ENCODE measurements at places on chromosomes 2 and 18.

DNA sequence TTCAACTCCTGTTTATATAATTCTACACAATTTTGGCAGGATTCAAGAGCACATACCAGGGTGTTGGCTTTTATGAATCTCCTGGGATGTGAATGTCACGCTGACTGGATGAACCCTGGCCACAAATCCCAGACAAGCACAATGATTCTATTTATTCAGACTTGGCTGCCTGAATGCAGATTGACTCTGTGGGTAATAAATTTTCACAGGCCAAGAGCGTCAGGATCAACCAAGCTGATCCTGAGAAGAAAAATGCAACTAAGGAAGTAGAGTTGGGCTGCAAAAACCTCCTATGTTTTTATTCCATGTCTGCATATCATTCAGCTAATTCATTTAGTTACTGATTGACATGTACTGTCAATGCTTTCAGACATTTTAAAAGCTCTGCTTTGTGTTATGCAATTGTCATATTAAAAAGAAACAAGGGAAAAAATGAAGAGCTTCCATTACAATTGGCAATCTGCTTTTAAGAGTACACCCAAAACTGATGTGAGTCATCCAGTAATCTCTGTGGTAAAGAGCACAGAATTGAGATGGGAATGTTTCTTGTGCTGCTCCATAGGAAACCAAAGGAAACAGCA is 173.0 kb upstream of the REV1 start:
- peak; percentile 79 for DNase-seq

DNA sequence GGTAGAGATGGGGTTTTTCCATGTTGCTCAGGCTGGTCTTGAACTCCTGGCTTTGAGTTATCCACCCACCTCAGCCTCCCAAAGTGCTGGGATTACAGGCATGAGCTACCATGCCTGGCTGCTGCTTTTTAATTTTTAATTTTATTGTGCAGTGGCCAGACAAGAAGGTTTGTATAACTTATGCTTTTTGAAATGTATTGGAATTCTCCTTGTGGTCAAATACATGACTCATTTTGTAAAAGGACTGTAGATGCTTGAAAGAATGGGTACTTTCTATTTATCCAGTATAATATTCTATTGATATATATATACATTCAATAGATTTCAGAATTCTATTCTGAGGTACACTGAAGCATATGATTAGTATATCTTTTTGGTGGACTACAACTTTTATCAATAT is 82.6 kb upstream of the ST3GAL5 start:
- no peak for DNase-seq

GRCh38 chr2:98559581-98559980 is 48.7 kb downstream of the COA5 start:
- no peak for DNase-seq

DNA sequence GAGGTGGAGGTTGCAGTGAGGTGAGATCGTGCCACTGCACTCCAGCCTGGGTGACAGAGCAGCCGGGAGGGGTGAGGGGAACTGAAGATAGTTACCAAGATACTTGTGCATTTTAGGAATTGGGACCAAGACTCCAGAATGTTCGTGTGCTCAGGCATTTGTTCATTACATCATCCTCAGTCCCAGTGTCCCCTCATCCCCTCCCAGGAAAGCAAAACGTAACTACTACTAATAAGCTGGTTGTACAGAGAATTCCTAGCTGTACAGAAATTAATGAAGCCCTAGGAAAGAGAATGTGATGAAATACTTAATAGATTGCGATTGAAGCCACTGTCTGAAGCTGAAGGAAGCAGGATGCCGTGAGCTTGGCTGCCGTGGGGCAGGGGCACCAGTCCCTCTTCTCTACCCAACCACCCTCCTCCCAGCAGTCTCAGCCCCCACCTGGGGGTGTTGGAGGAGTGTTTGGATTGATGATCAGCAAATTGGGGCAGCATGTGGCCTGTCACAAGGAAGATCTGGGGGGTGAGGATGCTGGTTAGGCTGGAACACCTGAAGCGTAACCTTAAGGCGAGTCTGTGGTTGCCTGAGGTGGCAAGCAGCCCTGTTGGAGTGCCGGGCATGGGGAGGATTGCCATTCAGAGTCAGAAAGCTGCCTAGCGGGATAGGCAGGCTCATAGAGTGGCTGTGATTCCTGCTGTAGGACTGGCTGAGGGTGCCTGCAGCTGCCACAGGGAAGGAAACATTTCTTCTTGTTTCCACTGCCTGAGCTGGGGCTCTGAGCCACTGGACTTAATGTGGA is 140.9 kb downstream of the SH3RF3 start:
- no peak for DNase-seq

DNA sequence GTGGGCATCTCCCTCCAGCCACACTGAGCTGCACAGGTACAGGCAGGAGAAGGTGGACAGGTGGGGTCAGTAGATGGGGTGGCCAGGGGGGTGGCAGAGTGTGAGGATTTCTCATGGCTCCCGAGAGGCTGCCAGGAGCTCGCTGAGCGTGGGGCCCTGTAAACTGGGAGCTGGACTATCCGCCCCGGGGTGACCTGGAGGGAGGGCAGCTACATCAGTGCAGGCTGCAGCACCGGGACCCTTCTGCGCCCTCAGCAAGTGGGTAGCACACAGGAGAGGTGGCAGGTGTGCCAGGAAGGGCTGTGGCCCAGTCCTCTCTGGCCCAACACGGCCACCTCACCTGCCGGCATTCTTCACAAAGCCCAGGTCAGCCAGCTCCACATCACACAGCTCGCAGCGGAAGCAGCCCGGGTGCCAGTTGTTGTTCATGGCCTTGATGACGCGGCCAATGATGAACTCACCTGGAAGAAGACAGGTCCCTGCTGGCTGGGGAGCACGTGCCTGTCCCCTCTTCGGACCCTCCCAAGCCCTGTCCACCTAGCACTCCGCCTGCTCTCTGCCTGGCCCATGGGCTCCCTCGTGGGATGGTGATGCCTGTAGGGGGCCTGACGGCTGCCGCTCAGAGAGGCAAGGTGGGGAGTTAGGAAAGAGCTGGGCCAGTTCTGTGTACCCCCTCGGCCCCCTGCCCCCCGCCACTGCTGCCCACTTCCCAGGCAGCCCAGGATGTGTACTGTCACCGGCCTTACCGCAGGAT is 8.3 kb downstream of the GPR17 start:
- no peak for DNase-seq

- DNase-seq: no peak
Measured at GRCh38 chr2:53901192-53901591, 41.4 kb upstream of the GPR75 start.

GRCh38 chr2:237919593-237919992 is 47.2 kb upstream of the UBE2F start:
- DNase-seq: no peak

- no peak for DNase-seq
Measured at GRCh38 chr2:207935991-207936370, 89.3 kb downstream of the PLEKHM3 start.

DNA sequence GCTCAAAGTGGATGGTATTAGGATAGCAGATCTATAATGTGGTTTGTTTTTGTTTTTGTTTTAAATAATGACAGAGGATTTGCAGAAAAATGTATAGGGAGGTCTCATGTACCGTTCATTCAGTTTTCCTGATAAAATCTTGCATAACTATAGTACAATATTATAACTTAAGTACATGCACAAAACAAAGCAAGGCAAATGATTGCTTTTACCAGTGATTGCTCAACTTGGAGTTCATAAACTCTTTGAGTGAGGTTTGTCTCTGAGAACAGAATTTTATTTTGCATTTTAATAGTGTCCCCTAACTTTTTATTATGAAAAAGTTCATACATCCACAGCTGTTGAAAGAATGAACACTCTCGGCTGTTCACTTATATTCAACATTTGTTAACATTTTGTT is 96.6 kb downstream of the MAP4K4 start:
- no peak for DNase-seq

DNA sequence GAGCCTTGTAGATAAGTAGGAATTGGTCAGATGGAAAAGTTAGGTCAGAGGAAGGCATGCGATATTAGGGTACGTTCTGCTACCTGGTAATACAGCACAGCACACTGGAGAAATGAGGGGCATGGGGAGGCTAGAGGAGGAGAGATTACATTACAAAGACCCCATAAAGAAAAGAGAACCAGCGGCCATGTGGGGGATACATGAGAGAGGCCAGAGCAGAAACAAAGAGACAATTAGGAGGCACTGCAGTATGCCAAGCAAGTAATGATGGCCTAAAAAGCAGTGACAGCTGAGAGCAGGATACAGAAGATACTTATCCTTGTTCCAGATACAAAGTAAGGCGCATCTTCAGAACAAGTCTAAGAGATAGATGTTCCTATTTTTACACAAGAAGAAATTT is 40.0 kb downstream of the TXNL1 start:
- DNase-seq: no peak

- no peak for DNase-seq
Measured at GRCh38 chr2:15643791-15644585, 52.3 kb downstream of the DDX1 start.

DNA sequence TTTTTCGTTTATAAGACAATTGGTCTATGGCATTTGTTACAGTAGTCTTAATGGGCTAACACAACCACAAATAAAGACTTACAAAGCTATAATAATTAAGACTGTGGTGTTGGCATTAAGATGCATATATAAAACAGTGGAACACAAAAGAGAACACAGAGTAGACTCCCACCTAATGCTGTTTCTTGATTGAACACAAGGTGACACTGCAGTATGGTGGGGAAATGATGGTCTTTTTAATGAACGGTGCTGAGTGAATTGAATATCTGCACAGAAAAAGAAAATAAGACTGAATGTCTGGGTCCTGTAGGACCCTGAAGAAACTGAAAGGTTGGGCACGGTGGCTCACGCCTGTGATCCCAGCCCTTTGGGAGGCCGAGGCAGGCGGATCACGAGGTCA is 1136.6 kb upstream of the NXPH2 start:
- no peak for DNase-seq

DNA sequence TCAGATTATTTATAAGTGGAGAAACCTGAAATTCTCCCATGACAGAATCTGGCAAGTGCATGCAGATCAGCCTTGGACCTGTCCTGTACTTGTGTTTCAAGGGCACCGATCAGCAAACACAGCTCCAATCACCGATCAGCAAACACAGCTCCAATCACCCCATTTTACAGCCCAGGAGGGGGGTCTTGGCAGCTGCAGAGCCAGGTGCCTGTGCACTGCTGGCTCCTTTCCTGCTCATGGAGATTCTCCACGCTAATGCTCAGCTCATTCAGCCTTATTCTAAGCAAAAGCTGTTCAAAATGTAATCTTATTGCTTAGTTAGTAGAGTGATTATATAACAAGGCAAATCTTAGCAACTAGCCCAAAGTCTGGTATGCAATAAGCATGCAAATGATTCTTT is 623.1 kb upstream of the HS6ST1 start:
- no peak for DNase-seq

GRCh38 chr2:85342156-85342555 is 12.2 kb downstream of the RETSAT start:
- no peak for DNase-seq

DNA sequence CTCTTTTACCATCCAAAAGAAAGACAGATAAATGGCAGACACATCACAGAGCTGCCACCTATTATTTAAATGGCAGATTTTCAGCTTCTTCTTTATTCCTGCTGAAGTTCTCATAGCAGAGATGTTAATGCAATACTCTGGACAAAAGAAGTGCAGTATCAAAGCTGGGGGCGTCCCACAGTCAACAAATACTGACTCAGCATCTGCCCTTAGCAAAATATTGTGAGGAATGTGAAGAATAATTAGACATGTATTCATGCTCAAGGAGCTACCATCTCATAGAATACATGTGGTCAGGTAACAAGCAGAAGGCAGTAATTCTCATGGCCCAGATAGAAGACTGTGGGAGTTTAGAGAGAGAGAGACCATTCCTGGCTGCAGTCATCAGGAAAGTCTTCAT is 108.0 kb upstream of the TANK start:
- DNase-seq: no peak

DNA sequence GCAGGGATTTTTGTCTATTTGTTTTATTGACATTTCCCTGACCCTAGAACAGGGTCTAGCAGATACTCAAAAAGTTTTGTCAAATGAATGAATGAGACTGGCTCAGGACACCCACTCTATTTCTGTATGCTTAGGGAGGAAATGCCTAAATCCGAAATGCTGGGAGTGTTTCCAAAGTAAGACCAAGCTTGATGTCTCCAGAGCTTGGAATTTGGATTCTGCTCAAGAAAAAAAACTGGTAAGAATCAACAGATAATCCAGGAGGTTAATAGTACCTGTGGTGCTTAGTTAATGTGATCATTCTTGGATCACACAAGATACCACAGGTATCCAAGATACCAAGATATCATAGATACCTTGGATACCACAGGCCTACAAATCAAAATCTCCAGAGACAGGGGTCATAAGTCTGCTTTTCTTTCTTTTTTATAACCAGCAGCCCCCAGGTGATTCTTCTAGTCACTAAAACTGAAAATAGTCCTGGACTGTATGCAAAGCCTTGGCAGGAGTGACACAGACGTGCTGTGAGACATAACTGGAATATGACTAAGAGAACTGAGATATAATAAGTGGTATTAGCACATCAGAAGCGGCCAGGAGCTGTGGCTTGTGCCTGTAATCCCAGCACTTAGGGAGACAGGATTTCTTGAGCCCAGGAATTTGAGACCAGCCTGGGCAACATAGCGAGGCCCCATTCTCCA is 39.9 kb upstream of the SP3 start:
- DNase-seq: no peak

DNA sequence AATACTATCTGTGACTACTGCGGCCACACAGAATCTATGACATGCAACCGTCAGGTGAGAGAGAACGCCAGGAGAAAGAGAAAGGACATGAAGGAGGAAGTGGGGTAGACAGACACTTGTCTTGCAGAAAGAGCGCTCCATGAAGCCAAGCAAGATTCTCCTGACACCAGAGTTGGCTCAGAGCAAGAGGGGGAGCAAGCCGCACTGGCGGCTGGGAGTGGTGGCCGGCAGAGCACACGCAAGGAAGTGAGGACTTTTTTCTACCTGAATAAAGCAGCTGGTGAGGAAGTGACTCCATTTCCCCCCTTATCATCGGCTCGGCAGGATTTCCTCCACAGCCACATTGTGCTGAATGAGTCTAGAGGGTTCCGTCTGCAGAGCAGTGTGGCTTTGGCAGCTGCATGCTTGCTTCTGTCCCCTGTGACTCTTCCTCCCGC is 181.6 kb downstream of the BCL2 start:
- DNase-seq: no peak

DNA sequence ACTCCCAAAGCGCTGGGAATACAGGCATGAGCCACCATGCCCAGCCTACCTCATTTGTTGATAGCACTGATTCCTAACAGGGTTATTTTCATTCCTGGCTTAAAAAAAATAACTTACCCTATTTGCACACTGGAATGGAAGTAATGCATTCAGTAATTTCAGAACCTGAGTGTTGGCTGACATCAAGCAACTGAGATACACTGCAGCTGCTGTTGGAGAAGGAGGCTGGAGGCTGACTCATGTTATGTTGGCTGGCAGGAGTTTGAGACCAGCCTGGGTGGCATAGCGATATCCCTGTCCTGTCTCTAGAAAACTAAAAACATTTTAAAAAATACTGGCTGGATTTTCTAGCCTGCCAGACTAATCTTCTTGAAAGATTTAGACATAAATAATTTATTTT is 385.1 kb upstream of the MEX3C start:
- no peak for DNase-seq

DNA sequence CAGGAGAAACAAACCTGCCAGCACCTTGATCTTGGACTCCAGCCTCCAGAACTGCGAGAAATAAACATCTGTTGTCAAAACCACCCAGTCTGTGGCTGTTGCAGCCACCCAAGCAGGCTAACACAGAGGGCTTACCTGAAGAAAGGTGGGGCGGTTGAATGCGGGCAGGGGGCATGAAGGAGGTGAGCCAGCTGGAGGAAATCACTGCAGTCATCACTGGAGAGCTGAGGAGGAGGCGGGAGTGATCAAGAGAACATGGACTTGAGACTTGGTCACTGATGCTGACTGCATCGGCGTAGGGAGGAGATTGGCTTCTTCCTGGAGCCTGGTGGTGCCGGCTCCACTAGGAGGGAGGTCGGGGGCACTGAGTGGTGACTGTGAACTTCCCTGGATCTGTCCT is 14.6 kb upstream of the ARMC9 start:
- DNase-seq: no peak
